ENCODE measurements at places on chromosomes 12 and 14.

DNA sequence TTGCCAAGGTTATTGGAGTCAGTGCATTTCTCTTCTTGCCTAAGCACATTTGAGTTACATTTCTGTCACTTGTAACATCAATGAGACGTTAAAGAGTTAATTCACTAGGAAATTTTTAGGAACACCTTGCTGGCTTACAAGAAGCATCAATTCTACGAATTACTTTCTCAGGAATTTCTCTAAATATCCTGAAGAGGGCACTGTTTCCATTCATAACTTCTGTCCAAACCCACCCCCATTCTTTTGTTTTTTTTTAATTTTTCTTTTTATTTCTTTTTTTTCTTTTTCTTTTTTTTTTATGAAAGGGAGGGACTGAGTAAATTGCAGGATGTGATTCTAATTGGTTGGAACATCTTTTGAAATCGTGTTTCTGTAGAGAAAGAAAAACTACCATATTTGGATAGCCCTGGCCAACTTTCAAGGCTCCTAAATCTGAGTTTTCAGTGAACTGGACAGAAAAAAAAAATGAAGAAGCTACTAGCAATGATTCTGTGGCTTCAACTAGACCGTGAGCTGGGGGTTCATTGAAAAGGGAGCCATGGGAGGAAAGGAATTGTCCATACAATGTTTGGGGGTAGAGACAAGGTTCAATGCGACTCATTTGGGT, 285.3 kb downstream of the DAD1 start:
- DNase-seq: no peak

DNA sequence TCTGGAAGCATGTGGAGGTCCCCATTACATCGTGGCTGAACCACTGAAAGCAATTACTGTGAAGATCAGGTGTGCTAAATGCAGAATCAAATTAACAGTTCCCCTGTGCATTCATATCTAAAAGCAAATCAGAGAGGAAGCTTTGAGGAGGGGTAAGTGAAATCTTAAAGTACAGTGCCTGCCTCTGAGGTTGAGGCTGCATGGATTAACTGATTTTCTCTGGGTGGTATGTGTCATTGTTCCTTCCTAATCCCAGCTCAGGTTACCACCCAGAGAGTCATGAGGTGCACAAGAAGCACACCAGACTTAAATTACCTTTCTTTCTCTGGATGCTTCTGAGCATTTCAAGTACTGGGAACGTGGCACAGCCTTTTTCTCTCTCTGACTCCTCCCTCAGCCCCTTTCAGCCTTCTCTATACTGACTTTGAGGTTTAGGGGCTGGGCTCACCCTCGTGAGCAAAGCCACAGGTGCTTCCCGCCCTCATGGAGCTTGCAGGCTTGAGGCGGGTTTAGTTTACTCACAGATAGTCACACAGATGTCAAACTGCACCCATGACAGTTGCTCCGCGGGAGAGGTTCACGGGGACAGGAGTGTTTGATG, 237.6 kb upstream of the CRY1 start:
- no peak for DNase-seq

DNA sequence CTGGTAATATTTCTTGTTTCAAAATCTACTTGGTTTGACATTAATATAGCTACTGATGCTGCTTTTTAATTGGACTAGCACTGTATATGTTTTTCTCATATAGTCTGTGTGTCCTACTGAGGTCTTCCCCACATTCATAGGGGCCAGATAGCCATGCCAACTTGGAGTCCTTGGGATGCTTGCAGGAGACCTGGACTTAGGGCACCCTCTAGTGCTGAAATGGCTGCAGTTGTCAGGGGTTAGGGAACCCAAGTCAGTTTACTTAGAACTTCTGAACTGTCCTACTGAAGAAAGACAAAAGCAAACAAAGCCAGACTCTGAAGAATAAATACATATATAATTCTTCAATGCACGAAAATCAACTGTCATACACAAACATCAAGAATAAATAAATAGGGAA, 279.9 kb upstream of the SYT1 start:
- no peak for DNase-seq

- no peak for DNase-seq
Observed at GRCh38 chr14:33477797-33478196, 473.1 kb downstream of the EGLN3 start.

DNA sequence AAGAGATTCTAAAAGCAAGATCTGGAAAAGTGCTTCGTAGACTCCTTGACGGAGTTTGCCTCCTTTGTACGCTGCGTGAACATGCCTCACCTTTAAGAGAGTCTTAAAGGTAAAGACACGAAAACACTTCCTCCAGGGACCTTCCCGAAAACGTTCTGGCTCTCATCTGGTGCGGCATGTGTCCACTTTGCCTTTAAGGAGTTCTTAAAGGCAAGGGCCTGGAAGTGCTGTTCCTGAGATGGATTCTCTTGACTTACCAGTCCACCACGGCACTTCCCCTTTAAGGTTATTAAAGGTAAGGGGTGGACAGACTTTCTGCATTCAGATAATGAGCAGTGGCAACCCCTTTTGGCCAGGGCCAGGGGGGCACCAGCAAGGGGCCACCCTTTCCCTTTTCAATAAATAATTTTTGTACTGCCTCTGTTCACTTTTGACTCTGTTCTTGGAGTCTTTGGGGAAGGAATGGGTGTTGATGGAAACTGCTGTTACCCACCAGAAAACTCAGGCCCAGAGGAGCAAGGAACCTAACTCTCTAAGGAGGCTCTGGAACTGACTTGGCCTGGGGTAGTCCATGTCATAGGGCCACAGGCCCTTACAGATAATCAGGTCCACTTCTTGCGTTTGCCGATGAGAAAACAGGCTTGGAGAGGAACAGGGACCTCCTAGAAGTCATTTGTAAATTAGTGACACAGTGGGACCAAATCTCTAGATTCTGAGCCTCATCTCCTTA, 4.4 kb downstream of the REM2 start:
- no peak for DNase-seq

GRCh38 chr12:25115677-25116076, 79.3 kb downstream of the DNAI7 start:
- DNase-seq: no peak

- no peak for DNase-seq
Observed at GRCh38 chr14:68655021-68655831, 137.6 kb downstream of the ZFP36L1 start.

GRCh38 chr14:103522649-103523574, at the start of gene CKB:
TSS of gene CKB (minus strand) at chr14:103522830. CDS start at chr14:103522493, 337 bp downstream.
- no peak for DNase-seq

DNA sequence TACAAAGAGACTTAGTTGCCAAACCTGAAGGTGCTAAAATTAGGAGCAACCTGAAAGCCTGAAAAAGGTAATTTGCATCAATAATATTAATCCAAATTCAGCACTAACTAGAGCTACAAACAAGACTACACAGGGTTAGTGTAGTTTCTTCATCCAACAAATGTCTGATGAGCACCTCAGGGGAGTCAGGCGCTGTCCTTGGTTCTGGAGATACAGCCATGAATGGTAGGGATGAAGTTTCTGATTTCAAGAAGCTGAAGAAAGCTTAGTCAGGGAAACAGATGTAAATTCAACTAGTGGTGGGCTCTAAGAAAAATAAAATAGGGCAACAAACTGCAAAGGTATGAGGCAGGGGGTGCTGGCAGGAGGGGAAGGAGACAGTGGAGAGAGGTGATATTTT, 266.3 kb downstream of the GLT1D1 start:
- DNase-seq: no peak

- DNase-seq: no peak
Observed at GRCh38 chr12:82973592-82973991, 286.9 kb downstream of the TMTC2 start.

GRCh38 chr12:23954332-23954731, 4.9 kb upstream of the SOX5 start:
- DNase-seq: no peak

- DNase-seq: no peak
Observed at GRCh38 chr14:76432827-76433752, 57.2 kb downstream of the ESRRB start.

GRCh38 chr12:94621662-94622359, 28.5 kb downstream of the TMCC3 start:
- DNase-seq: no peak

DNA sequence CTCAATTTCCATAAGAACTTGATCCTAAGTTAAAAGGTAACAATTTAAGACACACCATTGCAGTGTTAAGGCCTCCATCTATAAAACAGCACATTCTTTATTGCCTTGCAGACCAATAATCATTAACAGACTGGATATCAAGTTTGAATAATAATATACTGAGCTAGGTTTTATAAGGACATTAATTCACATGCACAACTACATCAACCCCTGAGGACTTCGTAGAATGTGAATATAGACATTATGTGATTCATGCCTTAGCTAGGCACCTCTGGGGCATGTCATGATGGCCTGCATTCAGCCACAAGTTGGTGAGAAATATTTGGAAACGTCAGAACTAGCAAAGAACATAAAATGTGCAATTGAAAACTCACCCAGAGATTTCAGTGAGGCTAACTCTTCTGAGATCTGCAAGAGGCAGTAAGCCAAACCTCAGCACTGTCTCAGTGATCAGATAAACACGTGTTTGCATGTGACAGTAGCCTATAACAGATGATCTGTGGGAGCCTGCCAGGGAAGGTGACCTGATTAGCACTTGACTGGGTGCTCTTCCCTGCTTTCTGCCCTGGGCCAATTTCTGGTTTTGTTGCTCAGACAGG, 492.2 kb downstream of the FLRT2 start:
- no peak for DNase-seq

DNA sequence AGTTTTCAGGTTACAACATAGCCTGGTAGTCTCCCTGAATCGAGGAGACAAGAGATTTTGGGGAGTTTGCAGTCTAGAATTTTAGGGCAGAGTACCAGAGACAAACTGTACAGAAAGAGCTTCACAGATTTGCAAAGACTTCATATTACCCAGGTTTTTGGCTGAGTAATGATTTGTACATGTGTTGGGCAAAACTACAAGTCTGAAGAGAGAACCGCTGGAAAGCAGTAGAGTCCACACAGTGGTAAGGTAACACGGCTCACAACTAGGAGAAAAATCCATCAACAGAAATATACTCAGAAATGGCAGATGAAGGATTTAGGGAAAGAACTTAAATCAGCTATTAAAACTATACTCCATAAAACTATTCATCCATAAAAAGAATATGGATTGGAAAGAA, 25.7 kb downstream of the FBXO33 start:
- DNase-seq: no peak

GRCh38 chr14:78863143-78863542, 693.0 kb downstream of the NRXN3 start:
- no peak for DNase-seq

DNA sequence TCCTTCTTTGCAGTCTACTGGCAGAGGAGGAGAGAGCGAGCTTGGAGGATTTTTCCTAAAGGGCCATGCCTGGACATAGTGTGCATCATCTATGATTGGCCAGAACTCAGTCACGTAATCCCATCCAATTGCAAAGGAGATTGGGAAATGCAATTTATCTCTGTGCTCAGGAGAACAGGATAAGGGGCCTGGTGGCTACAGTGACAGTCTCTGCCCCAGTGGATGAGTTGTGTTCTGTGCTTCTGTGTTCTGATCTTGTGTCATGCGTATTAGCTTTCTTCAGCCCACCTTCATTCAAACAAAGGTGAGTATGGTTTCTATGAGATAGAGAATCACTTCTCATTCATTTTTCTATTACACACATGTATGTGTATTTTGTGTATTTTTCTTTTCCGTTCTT, 144.3 kb downstream of the NRXN3 start:
- DNase-seq: no peak

DNA sequence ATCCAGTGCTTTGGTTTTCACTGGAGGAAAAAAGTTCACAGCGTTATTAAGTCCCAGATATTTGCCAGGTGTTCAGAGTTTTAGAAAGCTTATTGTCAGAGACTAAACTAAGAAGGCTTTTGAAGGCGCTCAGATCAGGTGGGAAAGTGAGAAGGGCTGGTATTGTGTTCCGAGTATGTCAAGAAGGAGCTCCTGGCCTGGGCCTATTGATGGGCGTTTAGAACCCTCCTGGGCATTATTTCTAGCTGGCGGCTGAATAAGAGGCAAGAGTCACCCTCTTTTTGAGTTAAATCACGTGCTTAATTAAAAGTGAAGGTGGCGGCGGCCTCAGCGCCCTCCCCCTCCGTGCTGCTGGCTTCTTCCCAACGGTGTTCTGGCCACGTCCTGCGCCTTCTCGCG, 20.9 kb upstream of the GNS start:
- no peak for DNase-seq

GRCh38 chr14:26888592-26888991, 290.8 kb upstream of the NOVA1 start:
- no peak for DNase-seq

- no peak for DNase-seq
Observed at GRCh38 chr12:91951571-91951970, 194.1 kb downstream of the BTG1 start.

GRCh38 chr14:55446127-55446736, 5.8 kb upstream of the TBPL2 start:
- DNase-seq: no peak

DNA sequence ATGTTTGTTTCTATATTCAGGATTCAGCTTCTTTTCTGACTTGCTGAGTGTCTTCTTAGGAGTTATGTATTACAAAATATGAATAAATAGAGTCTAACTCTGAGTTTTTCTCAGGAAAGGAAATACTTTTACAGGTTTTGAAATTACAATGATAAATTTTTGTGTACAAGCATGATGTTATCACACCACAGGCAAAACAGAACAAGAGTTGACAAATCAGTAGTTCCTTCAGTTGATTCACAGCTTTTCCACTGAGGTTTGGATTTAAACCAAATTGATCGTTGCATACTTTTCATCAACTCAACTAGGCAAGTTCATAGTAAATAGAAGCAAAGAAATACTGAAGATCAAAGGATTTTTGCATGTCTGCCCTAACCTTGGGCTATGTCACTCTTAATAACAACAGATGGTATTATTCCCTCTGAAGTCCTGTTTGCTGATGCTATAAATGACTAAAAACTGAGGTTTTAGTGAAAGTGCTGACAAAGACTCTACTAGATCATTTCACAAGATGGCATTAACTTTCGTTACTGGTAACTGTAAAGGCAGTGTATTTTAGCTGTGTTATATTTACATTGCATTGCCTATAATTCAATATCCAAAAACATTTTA, 520.2 kb downstream of the FLRT2 start:
- DNase-seq: no peak

- no peak for DNase-seq
Observed at GRCh38 chr12:112450725-112451124, 32.0 kb downstream of the PTPN11 start.

DNA sequence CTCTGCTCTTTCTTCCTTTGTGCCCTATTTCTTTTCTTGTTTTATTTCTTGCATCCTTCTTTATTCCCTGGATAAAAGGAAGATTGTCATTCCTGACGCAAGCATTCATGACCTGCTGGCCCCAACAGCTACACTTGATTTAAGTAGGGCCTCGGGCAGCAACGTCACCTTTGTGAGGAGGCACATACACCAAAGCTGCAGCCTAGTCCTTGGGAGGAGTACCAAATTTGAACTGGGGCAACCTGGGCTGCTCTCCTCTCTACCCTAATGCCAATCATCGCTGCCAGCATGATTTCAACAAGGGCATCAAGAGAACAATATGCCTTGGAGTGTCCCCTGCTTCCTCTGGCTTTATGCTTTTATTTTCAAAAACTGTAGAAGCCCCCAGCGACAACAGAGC, 76.4 kb downstream of the C12orf50 start:
- no peak for DNase-seq

Measured in stimulated activated CD8-positive, alpha-beta memory T cell treated with anti-CD3 and anti-CD28 coated beads, Interleukin-15, amount 100 ng/mL, for 4 hours (primary cell).